ENCODE measurements at places on chromosomes 12 and 14.
A peak's percentile ranks its signal among the peaks of the same experiment; 100 is the strongest.

GRCh38 chr14:95440496-95440895 is 76.0 kb downstream of the SYNE3 start:
- no peak for DNase-seq

DNA sequence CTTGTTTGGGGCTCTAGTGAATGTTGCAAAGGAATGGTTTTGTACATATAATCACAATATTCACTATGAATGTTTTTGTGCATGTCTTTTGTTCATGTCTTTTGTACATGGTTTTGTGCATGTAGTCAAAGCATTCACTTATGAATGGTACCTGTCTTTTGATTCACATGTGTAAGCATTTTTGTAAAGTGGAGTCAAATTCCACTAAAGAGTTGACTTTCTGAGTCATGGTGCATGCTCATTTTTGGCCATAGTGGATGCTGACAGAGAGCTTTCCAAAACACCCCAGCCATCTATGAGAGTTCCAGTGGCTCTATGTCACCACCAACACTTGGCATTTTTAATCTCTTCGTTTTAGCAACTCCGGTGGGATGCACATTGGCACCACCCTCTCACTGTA is 1185.9 kb upstream of the TMEM132C start:
- DNase-seq = no peak

GRCh38 chr14:92564344-92565039 is 50.9 kb downstream of the RIN3 start:
- no peak for DNase-seq

DNA sequence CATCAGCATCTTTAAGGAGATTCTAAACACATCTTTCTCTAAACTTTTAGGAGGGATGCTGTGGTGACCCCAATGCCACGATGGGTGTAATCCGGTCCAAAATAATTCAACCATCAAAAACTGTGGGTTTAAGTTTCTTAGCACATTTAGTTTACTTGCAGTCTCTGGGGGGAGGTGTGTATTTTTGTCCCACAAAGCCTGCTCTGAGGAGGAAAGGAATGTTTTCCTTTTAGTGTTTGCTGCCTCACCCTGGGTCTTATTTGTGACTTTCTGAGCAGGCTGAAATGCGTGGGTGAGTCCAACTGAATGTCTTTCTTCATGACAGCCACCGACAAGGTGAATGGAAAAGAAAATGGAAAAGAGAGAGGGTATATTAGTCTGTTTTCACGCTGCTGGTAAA is 1324.7 kb downstream of the AACS start:
- no peak for DNase-seq

DNA sequence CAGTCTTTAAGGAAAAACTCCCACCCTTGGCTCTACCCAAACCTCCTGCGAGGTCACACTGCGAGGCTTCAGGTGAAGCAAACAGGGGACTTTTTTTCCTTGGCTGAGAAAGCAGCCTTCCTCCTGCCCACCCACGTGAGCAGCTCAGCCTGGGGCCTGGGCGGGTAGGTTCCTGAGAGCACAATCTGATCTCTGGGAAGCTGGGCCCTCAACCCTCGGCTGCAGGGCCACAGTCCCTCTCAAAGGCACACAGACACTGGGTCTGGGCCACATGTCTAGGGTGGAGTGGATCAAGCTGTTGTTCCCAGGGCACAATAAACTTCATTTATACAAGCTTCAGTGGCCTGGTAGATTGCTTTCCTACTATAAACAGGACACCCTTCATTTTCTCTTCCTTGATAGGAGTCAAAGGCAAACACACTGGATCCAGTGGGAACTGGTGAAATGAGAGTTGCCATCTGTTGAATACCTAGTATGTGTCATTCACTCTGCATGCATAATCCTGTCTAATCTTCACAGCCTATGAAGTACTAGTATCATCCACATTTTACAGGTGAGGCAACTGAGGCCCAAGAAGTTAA is 41.3 kb upstream of the PNMA1 start:
- no peak for DNase-seq

- DNase-seq = no peak
These were observed 1.6 kb upstream of the NDRG2 start for GRCh38 chr14:21026274-21026987.

DNA sequence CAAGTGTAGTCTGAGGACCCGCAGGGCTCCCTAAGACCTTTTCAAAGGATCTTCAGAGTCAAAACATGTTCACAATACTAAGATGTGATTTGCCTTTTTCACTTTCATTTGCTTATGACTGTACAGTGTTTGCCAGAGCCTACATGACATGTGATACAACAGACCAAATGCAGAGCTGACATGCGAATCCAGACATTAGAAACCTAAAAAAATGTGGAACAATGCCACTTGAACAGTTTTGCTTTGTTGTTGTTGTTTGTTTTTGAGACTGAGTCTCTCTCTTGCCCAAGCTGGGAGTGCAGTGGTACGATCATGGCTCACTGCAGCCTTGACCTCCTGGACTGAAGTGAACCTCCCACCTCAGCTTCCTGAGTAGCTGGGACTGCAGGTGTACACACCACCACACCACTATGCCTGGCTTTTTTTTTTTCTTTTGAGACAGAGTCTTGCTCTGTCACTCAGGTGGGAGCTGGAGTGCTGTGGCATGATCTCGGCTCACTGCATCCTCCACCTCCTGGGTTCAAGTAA is 5.3 kb upstream of the RAB35 start:
- DNase-seq = no peak

GRCh38 chr14:38065106-38065762 is 142.5 kb upstream of the SSTR1 start:
- peak; percentile 14 for DNase-seq

DNA sequence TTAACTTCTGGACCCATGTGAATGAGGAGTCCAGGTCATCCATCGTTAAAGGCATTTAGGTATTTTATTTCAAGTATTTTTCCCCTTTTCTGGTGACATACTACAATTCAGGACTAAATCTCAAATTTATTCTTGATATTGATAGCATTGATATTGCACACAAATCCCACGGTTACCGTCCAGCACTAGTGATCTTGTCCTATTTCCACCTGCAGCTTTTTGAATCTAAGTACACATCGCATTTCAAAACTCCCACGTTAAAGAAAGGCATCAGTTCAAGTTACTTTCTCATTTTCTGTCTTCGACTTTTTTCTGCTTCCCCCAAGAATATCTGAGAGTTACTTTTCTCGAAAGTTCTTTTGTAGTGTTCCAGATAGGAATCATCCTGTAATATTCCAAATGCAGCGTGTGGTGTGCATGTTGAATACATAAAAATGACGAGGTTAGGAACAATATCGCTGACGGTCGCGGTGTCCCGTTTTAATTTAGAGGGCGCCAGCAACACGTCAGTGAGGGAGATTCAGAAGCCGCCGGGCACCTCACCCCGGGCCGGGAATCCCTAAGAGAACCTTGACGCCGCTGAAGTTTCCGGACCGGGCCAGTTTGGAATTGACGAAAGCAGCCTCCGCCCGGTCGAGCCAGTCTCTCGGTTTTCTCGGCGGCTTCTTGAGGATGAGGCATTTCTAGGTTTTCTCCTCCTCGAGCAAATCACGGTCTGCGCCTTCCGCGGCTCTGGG is 569 bp upstream of the RGS6 start:
- DNase-seq = peak; percentile 0

DNA sequence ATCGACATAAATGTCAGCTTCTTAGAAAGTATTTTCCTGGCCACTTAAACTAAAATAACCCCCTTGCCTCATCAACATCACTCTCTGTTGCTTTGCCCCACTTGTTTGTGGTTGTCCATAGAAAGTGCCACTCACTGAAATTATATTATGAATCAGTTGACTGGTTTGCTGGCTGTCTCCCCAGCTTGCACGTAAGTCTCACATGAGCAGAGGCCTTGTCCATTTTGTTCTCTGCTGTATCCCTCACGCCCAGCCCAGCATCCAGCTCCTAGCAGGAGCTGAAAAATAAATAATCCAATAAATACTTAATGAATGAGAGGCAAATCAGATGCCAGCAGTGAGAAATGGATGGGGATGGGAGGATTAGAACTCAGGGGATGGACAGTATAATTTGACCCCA is 159.3 kb downstream of the KSR2 start:
- no peak for DNase-seq

DNA sequence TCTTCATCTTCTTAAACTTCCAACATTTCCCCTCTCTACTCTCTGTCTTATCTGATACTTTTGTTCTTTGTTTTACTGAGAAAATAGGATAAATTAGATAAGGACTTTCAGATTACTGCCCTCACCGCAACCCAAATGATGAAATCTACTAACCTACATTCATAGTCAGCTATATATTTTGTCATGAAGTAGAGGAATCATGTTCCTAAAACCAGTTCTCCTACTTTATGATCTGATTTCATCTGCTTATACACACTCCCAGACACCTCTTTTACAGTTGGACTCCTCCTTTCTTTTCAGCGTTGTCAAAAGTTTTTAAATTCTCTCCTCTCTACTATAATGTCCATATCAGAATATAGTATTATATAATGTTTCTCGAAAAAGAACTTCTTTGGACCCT is 29.7 kb downstream of the MGAT4C start:
- DNase-seq = no peak

GRCh38 chr14:69331206-69331605 is 66.9 kb downstream of the ERH start:
- DNase-seq = no peak

DNA sequence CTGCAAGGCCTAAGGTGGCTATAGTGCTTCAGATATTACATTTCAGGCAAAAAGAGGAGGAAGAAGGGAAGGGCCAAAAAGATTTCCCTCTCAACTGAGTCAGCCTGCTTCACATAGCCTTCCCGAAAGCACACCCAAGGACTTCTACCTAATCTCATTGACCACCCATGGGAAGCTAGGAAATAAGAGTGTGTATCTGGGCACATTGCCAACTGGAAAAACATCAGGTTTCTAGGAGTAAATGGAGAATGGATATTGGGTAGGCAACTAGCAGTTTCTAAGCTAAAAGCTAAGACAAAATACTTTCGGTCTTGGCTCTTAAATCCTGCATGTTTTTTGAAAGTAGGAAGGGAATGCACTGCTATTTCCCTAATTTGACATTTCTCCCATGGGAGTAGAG is 221.7 kb upstream of the GRIP1 start:
- no peak for DNase-seq

- DNase-seq = no peak
These were observed 185.1 kb downstream of the ETNK1 start for GRCh38 chr12:22810036-22810435.
